Left lung (tissue), 14 donors: ENCODE measurements at places on chromosomes 12 and 14.

DNA sequence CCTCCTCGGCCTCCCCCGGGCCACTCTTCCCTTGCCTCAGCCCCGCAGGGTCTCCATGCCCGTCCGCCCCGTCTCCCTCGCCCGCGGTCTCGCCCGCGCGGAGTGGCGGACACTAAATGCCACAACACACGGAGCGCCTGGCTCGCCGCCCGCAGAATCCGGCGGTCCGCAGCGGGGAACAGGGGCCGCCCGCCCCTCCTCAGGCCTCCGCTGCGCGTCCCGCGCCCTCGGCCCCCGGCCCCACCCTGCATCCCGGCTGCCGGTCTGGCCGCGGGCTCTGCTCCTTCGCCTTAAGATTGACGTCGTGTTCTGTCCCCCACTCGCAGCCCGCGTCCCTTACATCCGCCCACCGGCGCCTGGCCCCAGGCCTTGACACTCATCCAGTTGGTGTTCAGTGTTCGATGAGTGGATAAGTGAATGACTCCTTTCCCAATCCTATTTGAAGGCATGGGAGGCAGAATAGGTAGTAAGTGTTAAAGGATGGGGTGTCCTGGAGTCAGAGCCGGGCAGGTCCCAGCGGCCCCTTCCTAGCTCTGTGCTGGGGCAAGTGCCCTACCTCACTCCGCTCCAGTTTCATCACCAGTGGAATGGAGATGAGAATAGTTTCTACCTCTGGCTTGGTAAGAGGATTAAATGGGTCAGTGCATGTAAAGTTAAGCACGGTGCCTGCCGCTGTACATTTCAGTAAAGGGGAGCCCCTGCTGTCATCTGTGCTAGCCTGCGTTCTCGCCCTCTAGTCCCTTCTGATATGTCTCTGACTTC is 622 bp downstream of the TECPR2 start:
- DNase-seq, result peak; percentile 40

- peak; percentile 44 for DNase-seq
These were observed 253.1 kb downstream of the ANO2 start for GRCh38 chr12:5691943-5692342.

DNA sequence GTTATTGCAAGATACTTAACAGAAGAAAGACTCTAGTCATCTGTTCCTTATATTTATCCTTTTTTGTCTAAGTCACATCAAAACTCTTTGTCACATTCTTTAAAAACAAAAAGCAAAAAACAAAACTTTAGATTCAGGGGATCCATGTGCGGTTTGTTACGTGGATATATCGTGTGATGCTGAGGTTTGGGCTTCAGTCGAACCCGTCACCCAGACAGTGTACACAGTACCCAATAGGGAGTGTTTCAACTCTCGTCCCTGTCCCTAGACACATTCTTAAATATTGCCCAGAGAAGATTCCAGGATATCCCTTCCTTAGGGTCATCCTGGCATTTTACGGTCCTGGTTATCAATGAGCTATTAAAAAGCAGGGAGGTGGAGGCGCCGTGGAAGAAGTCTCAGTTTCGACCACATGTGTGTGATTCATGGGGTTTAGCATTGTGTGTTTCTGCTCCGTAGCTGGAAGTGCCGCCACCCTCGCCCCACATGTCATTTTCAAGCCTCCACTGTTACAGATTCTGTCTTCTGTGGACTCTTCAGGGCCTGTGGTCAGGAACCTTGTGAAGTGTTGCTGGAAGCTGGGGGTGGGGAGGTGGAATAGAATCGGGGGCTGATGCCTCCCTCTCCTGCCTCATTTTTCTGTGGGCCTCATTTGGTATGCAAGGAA is 19.9 kb downstream of the CCND2 start:
- DNase-seq, result no peak

DNA sequence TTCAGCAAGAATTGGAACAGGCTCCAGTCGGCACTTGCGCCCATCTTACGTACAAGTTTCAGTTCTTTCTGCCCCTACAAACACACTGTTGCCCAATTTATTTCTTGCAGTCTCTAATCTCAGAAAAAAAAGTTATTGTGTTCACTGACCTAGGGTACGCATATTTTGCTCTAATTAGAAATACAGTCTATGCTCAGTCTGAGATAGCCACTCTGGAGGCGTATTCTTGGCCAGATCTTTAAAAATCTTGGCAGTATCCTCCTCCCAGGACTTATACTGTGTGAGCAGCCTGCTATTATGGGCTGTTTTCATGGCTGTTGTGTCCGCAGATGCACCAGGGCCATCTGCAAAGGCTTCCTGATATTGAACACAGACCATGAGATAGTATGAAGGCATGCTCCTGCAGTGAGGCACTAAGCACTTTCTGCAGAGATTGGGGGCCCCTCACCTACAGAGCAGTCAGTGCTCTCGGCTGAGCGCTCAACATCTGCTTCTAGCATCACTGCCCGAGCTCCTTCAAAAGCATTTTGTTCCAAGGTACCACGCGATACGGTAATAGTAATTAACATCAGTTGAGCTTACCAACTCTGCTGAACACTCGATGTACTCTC is 57.9 kb downstream of the PPM1H start:
- no peak for DNase-seq

GRCh38 chr12:115873451-115874082 is 403.9 kb downstream of the MED13L start:
- DNase-seq, result no peak

DNA sequence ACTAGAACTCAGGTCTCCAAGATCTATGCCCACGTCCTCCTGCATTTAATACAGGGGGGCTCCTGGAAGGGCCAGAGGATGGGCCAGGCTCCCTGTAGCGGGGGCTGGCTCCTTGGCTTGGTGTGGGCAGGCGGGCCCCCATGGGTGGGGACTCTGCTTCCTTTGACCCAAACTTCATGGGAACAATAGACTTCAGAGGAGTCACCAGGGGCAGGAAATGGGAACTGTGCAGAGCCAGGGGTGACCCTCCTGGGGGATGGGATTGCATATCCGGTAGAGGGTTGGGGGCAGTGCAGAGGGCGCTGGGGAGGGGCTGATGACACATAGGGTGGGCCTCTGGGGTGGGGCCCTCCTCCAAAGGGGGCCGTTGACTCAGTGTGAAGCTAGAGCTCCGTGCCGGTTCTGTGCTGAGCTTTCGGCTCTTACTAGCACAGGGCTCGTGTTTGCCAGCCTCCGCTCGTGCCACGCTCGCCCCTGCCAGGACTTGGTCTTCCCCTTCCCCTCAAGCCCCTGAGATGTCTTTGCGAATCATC is 4.6 kb downstream of the TEAD4 start:
- no peak for DNase-seq

DNA sequence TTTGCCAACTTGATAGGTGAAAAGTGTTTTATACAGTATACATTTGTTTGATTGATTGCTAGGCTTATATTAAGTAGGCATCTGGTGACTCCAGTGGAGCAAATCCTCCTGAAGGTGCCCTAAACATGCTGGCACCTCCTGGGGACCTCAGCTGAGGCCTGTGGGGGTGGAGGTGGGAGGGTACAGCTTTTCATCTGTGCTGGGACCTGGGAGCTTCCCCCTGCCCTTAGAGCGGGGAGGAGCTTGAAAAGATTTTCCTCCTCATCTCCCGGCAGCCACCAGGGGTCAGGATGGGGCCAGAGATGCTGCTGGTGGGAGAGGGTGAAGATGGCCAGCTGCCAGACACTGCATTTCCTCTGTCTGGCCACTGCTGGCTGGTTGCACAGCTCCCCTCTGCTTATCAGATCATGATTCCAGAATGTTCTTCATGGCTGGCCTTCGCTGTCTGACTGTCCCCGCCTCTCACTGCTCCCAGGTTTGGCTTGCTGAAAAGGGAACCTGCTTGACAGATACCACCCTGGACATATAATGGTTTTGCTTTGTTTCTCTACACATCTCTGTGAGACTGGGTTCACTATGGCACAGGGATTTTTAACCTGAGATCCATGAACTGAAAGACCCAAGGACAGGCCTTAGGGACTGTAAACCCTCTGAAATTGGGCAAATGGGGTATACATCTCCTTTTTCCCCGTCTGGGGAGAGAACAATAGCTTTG is 10.5 kb upstream of the JPH4 start:
- peak; percentile 90 for DNase-seq

DNA sequence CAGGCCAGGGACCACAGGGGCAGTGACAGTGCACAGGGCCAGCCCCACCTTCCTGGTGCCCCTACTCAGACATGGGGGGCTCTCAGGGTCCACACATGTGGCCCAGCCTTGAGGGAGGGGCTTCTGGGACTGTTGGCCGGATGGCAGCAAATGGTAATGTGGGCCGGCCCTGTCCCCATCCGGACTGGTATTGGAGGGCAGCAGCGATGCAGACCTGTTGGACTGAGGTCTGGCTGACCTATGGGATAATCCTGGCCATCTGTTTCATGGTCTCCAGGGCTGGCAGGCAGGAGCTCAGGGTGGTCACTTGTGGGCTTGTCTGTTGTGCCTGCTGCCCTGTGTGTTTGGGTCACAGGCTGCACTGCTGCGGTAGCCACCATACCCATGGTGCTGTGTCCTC is 387.5 kb downstream of the TMEM121 start:
- DNase-seq, result peak; percentile 58

DNA sequence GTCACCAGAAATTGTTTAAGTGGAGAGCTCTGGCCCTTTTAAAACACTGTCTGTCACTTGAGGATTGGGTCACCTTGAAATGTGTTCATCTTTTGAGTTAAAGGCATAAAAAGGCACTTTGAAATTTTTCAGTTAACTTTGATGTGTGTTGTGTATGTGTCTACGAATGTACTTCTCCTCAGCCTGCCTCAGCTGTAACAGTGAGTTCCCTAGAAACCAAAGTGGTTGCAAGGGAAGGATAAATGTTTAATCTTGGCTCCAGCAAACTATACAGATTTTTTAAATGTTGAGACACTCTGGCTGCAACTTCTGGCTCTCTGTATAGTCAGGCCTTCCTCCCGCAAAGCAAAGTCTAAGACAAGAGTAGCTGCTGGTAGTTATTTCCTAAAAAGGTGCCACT is 8.3 kb downstream of the DERA start:
- no peak for DNase-seq

DNA sequence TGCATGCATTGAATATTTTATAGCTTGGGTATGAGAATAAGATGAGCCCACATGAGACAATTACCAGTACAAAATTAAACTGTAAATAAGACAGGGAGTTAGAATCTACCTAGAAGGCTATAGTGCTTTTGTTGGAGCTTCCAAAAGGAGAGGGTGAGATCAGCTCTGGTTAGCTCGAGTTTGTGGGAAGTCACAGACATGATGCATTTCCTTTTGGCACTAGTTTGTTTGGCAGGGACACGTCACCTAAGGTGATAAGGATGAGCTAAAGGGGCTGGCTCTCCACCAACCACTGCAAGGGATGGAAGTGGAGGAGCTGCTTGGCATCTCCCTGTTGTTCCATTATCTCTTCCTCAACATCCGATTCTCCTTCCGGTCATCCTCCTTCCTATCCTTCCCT is 48.5 kb upstream of the CPM start:
- no peak for DNase-seq

GRCh38 chr12:8108808-8109398 is 14.5 kb upstream of the CLEC4A start:
- peak; percentile 61 for DNase-seq
